ENCODE measurements at places on chromosomes 13 and 19.

DNA sequence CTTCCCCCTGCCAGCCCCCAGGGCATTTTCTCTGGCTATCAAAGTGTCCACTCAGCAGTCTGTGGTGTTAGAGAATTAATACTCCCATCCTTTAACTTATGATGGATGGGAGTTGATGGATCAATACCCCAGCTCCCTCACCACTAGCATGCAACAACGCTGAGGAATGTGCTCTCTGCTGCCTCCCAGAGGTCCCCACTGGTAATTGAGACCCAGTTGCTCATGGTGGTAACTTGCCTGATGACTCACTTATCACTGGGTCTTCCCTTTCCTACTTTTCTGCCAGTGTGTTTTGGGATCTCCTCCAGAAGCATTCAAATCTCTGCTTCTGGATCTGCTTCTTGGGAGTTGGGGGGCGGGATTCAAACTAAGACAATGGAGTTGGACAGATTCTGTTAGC lies 20.3 kb upstream of the CACNA1A start:
- DNase-seq: no peak

GRCh38 chr13:109862627-109863026 lies 76.2 kb upstream of the IRS2 start:
- no peak for DNase-seq

DNA sequence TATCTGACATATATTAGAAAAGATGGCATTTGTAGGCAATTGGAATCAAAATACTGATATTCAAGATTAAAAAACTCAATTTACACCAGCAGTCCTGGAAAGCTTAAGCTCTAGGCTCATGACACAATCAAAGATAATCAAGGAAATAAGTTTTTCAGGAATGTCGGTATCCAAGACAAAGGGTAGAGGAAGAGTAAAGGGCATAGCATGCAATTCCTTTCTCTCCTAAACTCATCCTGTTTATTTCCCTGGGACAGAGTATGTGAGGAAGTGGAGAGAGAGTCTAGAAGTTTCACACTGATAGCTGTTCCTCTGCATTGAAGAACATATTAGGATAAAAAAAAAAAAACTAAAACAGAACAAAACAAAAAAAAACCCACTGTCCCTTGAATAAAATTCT lies 2452.1 kb downstream of the PCDH9 start:
- no peak for DNase-seq

- DNase-seq: no peak
Measured at GRCh38 chr13:40505196-40505595, 161.2 kb downstream of the FOXO1 start.

DNA sequence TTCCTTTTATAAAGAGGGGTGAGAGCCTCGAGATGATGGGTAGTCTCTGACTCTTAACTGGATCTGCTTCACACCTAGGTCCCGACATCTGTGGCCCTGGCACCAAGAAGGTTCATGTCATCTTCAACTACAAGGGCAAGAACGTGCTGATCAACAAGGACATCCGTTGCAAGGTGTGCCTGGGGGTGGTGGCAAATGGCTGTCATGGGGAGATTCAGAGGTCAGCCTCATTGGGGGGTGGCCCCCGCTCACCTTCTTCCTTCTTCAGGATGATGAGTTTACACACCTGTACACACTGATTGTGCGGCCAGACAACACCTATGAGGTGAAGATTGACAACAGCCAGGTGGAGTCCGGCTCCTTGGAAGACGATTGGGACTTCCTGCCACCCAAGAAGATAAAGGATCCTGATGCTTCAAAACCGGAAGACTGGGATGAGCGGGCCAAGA lies 1.6 kb downstream of the CALR start:
- no peak for DNase-seq

DNA sequence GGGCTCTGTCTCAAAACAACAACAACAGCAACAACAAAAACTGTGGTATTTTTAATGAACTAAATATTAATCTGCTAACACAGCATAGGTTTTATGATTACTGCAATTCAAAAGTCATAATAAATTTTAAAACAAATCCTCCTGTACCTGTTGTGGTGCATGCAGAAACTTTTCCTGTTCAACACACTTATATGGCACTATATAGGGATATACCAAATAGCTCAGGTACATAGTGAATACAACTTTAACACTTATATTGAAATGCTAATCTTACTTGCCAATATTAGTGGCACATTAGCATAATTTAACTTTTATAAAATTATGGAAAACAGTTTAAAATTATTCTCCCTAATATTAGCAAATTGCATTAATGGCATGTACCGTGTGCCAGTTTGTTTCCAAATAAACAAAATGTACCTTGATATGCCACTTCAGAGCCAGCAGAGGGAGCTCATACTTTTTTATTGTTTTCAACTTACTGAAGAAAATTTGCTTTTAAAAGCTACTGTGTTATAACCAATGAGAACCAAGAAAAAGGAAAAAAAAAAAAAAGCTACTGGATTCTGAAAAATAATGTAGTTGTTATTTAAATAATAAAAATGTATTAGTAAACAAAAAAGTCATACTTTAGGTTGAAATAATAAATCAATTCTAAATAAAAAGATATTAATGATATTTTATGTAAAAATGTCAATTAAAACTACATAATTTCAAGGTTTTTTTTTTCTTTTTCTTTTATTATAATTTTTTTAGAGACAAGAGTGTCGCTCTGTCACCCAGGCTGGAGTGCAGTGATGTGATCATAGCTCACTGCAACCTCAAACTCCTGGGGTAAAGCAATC lies 18.0 kb upstream of the RBM26 start:
- peak; percentile 42 for DNase-seq

DNA sequence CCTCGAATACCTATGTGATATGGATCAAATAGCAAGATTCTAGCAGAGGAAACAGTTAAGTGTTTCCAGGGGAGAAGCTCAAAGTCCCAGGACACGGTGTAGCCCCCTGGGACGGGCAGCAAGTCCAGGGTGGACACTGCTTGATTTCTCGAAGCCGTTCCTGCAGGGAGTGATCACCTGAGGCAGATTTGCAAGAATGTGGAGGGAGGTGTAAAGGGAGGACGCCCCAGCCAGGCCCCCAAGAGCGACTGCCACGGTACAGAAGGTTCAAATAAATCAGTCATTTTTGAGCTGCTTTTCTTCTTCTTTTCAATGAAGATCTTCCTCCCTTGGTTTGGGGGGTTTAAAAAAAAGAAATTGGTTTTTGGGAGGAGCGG lies 41.4 kb downstream of the KLF2 start:
- no peak for DNase-seq

DNA sequence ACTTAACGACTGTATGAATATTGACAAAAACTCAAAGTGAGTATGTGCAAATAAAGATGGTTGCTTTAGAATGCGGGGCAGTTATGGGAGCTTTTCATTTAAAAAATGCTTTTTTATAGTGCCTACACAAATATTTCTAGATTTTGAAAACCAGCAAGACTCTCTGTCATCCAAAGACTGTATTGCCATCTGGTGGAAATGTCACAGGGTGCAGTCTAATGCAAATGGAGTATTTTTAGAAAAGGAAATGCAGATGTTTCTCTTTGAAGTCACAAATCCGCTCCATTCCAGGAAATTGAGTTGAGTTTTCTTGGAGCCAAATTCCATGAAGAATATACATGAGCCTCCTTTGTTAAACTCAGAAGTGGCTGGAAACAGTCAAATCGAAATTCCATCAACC lies 2.3 kb upstream of the C1QTNF9B start:
- DNase-seq: peak; percentile 6

DNA sequence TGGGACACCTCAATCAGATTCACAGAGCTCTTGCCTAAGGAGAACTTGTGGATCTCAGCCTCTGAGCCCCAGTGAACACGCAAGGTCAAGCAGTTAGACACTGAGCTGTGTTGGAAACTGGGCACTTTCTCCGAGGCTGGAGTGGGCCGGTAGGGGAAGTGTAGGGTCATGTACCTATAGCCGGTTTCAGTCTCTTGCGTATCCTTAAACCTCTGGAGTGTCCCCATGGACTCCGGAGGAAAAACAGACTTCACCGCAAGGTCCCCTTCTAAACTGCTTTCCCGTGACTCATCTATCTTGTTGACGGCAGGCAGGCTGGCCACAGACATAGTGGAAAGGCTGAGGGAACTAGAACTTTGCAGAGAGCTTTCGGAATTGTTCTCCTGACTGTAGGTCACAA lies 11.3 kb downstream of the IQCN start:
- no peak for DNase-seq

DNA sequence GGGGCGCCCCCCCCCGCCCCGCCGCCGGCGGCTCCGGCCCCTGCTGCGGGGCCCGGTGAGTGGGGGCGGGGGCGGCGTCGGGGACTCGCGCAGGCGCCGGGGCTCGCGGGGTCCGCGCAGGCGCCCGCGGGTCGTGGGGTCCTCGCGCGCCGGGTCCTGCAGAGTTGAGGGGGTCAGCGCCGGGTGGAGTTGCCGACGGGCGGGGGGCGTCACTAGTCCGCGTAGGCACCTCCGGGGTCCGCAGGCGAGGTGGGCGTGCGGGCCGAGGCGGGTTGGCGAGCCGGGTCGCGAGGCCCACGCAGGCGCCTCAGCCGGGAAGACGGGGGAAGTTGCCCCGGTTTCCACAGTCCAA lies 365 bp downstream of the PPP6R1 start:
- DNase-seq: peak; percentile 26

DNA sequence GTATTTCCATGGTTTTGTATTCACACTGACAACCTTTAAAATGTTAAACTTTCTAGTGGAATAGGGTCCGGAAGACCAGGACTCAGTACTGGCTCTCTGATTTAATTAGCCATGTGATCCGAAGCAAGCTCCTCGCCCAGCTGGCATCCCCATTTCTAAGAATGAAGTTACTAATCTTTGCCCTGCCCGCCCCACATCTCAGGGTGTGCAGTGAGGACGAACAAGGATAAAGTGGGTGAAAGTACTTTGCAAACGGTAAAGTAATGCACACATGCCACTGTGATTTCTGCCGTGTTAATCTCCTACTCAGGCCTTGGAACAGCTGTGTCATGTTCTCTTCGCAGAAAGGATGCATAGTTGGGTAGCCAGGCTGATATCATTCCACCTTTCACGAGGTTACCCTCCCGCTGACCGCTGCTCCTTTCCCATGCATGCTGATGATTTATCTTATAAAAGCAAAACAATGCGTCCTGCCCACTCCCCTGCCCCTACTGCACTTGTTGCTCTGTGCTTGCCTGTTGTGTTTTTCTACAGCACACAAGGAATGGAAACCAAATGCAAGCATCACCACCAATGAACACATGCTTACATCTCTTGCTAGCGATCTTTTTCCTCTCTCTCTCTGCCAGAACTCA lies 539.0 kb downstream of the EFNB2 start:
- DNase-seq: no peak

GRCh38 chr13:39257642-39258041 lies 219.4 kb downstream of the NHLRC3 start:
- DNase-seq: no peak

GRCh38 chr13:113001241-113002140 lies 32.5 kb downstream of the MCF2L start:
- DNase-seq: peak; percentile 98

DNA sequence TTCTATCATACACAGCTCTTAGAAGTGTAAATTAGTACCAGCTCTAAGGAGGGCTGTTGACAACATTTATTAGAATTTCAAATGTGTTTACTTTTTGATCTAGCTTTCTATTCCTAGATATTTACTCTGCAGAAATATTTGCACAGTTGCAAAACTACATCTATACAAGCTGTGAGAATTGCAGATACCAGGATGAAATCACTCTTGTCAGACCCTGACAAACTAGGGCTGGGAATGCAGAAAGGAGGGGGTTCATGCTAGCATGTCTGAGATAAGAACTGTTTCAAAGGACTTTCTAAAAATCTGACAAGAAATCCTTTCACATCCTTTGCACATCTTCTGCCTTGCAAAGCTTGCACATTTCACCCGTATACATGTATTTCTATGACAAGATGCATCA lies 11.8 kb upstream of the PABPC3 start:
- no peak for DNase-seq

DNA sequence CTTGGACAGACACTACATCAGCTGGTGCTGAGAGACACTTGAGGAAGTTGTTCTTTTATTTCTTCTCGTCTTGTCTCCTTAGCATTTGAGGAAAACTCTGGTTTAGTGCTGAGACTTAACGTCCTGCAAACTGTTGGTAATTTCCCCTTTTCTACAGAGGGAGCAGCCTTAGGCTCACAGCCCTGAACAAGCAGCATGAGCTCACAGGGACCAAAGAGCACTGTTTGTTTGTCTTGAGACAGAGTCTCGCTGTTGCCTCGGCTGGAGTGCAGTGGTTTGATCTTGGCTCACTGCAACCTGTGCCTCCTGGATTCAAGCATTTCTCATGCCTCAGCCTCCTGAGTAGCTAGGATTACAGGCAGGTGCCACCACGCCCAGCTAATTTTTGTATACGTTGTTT lies 5.5 kb downstream of the ZNF805 start:
- DNase-seq: no peak

- DNase-seq: no peak
Measured at GRCh38 chr13:83168590-83168989, 713.7 kb downstream of the SLITRK1 start.

- DNase-seq: no peak
Measured at GRCh38 chr13:50812242-50812641, 31.2 kb downstream of the DLEU7 start.

DNA sequence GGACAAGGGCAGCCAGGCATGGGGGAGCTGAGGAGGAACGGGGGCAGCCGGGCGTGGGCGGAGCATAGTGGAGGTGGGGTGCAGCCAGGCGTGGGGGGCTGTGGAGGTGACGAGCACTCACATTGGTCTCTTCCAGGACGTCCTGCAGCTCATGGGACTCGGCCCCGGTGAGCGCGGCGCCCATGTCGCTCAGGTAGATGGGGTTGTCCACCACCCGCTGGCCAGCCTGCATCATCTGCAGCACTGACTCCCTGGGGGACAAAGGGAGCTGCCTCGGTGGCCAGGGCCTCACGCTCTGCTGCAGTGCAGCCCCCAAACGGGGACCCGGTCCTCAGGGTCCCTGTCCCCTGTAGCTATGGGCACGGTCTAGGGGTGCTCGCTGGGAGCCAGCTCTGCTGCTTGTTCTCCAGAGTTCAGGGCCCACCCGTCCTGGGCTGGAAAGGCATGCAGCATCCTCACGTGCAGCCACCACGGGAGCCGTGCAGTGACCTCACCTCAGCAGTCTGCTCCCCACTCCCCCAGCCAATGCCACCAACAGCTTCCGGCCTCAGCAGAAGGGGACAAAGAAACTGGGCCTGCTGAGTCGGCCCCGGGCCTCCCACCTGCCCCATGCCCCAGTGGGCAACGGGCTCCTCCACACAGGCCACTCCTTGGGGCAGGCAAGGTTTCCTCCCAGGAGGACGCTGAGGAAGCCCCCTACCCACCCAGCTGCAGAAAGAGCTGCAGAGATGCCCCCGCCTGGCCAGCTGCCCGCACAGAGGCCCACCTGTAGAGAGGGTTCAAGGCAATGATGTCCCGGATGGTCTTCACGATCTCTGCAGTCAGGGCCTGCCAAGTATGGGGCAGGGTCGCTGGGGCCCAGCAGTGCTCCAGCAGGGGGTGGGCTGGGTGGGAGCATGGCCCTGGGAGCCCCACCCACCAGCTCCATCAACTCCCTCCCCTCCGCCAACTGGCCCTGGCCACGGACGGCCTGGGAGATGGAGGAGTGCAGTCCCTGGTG lies 12.1 kb downstream of the LONP1 start:
- DNase-seq: no peak

DNA sequence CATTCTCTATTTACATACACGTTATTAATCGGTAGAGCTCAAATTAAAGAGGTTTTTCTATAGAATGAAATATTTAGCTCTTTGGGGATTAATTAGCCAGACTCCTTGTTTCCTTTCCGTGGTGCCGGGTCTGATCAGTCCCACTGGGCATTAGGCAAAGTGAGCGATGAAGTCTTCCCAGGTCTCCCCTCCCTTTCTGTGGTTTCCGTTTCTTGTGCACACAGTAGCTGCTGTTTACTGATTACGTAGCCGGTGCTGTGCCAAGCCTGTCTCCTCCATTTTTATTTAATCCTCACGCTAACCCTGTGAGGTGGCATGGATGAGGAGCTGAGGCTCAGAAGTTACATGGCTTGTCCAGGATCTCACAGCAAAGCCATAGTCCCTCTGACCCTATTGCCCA lies 9.0 kb downstream of the SLC25A15 start:
- no peak for DNase-seq

All from NCI-H1105 treated with DMSO at 0.1 percent for 48 hours (cell line).